ENCODE measurements at places on chromosomes 6 and 20.
A peak's percentile ranks its signal among the peaks of the same experiment; 100 is the strongest.

DNA sequence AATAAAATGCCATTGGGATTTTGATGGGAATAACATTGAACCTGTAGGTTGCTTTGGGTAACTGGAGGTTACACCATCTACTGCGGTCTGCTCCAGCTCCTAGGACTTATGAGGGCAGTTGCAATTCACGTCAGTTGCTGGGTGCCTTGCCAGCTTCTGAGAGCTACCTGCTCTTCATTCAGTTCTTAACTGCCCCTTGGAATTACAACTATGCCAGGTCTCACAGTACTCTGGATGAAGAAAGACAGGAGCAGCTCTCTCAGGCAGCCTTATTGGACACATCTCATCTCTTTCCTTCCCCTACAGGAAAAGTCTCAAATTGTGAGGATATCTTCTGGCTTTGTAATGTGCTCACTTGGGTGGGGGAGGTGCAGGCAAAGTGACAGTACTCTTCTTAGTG is 1643.3 kb downstream of the GRIK2 start:
- DNase-seq: no peak

DNA sequence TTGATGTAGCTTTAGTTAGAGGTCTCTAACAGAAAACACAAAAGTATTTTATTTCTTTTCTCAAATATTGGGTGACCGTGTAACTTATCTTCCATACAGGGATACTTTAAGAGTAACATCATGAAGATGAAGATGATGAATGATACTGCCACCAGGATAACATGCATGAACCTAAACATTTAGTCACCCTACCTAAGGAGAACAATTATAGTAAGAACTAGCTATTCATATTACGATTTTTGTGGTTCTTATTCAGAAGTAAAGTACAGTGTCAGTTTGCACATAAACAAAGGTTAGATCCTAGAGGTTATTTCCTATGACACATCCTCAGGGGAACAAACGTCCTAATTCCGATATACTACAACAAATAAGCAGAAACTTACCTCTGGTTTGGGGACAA is 21.0 kb downstream of the CLDN20 start:
- DNase-seq: no peak

GRCh38 chr6:43508481-43509141 is 1.5 kb downstream of the LRRC73 start:
- no peak for DNase-seq

DNA sequence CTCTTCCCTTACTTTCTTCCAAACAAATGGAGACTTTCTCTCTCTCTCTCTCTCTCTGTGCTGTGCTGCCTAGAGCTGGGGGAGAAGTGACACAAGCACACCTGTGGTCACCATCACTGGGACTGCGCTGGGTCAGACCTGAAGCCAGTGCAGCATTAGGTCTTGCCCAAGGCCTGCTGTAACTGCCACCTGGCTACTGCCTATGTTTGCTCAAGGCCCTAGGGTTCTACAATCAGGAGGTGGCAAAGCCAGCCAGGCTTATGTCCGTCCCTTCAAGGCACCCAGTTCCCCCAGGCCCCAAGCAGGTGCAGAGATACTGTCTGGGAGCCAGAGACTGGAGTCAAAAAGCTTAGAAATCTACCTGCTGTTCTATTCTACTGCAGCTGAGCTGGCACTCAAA is 49.4 kb upstream of the TOP1 start:
- DNase-seq: no peak

DNA sequence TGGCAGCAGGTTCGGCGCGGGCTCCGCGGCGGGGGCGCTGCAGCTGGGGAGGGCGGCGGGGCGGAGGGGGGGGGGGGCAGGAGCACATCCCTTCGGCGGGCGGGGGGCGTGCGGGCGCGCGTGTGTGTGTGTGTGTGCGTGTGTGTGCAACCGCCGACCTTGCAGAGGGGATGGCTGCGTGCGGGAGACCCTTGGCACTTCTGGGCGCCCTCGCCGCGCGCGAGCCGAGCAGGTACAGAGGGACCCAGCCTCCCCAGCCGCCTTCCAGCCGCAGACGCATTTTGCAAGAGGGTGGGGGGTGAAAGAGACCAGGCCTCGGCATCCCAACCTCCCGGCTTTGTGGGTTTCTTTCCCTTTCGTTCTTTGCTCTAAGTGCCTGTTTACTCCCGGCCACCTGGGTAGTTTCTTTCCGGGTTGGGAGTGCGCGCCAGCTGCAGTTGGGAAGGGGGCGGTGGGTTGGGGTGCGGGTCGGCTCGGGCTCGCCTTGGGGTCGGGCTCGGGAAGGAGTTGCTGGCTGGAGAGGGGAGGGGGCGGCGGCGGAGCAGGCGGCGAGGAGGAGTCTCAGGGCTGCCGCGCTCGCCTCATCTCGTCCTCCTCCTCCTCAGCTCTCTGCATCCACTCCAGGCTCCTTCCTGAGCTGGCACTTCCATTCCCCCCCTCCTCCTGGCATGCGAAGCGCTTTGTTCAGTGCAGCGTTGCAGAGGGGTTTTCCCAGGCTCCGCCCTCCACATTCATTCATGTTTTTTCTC is 620 bp downstream of the HIVEP1 start:
- DNase-seq: peak; percentile 78

- no peak for DNase-seq
Observed at GRCh38 chr6:48490658-48491057, 379.7 kb upstream of the PTCHD4 start.

DNA sequence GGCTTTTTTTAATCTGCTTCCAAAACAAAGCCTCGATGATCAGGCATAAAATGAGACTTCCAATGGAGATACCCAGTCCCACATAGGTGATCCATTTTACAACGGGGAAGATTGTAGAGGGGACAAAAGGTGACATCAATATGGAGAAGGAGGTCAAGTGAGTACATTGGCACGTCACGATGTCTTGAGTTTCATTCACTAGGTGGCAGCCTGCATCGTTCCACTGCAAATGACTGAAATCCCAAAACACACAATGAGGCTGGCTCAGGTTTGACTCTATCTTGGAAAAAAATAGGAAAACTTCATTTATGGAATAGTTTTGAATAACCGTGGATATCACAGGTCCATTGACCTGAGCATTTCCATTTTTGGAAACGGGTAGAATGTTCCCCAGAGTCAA is 32.5 kb downstream of the ADGRF1 start:
- DNase-seq: no peak

DNA sequence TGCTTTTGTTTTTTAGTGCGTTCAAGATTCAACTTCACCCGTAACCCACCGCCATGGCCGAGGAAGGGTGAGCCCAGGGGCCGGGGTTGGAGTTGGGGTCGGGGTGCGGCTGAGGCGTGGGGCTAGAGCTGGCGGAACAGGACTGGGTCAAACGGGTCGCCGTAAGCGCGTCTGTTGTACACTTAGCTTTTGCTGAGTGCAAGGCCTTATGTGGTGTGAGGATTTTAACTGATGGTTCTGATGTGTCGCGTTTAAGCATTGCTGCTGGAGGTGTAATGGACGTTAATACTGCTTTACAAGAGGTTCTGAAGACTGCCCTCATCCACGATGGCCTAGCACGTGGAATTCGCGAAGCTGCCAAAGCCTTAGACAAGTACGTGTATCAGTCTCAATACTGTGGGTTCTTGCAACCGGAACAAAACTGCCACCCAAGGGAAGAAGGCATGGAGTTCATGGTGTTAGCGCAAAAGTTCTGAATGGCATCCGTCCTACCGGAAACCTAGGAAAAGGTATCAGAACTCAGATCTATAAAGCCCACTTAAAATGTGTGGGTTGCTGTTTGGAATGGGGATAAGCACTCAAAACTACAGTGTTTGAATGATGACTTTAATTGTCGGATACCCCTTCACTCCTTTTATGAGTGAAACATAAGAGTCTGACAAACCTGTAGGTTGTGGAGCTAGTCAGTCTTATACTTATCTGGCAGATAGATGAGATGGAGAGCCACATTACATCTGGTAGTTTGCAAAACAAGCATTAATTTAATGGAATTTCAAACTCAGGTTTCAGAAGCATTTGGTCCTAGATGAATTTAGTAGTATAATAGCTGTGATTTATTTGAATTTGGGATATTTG is 574 bp downstream of the RPS12 start:
- DNase-seq: no peak

All from LNCaP clone FGC (cell line).